ENCODE measurements at places on chromosomes 4 and X. TPM values are rescaled to one million over a fixed set of nuclear protein-coding genes. Genes with fewer than 3 reads are reported as not detected.

DNA sequence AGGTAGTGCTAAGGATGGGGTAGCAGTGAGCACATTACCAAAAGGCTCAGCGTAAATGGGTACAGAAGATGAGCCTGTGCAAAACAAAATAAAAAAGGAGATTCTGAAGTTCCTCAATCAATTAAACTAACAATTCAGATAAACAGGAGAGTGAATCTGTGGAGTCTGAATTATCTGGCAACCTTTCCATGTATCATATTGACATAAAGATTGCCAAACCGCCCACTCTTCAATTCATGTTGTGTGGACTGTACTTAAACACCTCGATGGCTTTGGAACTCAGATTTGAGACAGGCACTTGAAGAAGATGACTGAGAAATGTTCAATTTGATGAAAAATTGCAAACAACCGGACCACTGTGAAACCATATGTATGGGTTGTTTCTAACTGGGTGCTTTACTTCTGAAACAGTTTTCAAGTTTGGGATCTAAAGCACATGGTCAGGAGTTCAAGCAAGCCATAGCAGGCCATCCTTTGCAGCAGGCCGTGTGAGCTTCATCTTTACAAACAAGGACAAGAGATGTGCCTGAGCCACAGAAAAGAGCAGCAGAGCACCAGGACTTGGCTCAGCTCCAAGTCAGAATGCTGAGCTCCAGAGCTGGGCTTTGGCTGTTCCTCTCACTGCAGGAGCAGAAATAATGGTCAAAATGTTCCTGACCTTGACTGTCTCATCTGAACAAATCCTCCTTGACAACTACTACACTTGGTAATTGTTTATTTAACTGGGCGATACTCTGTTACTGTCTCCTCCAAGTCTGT lies 108.1 kb downstream of the MGST2 start:
- H3K36me3 ChIP-seq = no peaks in the 10 kb centered on the region
- no peaks in the 10 kb centered on the region for H3K4me1 ChIP-seq
- H3K4me3 ChIP-seq = no peak overlapping the region
- H3K27me3 ChIP-seq = no peaks in the 10 kb centered on the region

- peak overlapping the region; percentile 99 for H3K27ac ChIP-seq
- H3K4me1 ChIP-seq = peaks cover 38% of the 10 kb centered on the region
- no peak for DNase-seq
- peaks cover 41% of the 10 kb centered on the region for H3K36me3 ChIP-seq
- H3K4me3 ChIP-seq = peak overlapping the region; percentile 98
- H3K27me3 ChIP-seq = no peaks in the 10 kb centered on the region
Measured at GRCh38 chrX:1391370-1391706, 575 bp downstream of the SLC25A6 start.

DNA sequence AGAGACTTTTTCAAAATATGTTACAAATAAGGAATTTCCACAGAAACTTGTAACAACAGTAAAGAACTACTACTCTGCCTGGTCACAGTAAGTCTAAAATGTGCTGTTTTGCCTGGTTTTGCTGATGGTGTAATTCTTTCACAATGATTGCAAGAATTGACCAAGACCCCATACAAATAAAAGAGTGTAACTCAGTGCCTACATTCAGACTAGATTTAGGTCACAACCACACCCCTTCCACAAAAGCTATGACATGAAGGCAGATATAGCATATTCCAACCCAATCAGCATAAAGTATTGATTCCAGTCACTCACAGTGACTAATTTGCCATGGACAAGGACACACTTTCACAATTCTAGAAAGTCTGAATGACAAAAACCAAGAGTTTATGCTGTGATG lies 53.7 kb upstream of the TMPRSS11F start:
- H3K4me3 ChIP-seq = no peak overlapping the region
- H3K27ac ChIP-seq = no peak overlapping the region
- H3K4me1 ChIP-seq = no peaks in the 10 kb centered on the region
- DNase-seq = no peak
- H3K36me3 ChIP-seq = no peaks in the 10 kb centered on the region

- H3K27me3 ChIP-seq = no peaks in the 10 kb centered on the region
- H3K27ac ChIP-seq = no peak overlapping the region
- DNase-seq = no peak
- no peaks in the 10 kb centered on the region for H3K4me1 ChIP-seq
- no peak overlapping the region for H3K4me3 ChIP-seq
Measured at GRCh38 chr4:27123769-27124124, 263.1 kb downstream of the STIM2 start.

GRCh38 chrX:13690836-13691235 lies 1.9 kb downstream of the RAB9A start:
- peak overlapping the region; percentile 64 for H3K4me3 ChIP-seq
- H3K27me3 ChIP-seq = no peaks in the 10 kb centered on the region
- no peak overlapping the region for H3K27ac ChIP-seq
- no peak for DNase-seq

DNA sequence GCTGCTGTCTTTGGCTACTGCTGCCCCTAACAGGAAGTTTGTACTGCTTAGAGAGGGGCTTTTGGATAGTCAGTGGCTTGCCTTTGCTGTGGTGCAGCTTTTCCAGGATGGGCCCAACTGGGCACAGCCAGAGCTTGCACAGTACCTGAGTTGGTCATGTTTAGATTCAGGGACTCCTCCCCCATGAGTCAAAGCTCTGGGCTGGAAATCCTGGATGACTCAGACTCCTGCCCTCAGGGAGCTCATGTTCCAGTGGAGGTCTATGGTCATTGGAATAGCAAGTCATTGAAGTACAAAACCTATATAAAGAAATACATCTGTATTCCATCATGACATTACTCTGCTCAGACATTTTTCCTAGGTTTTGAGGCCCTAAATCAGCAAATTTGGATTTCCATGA lies 66.7 kb upstream of the PJA1 start:
- H3K36me3 ChIP-seq = no peaks in the 10 kb centered on the region
- no peaks in the 10 kb centered on the region for H3K27me3 ChIP-seq
- no peak overlapping the region for H3K27ac ChIP-seq
- no peak overlapping the region for H3K4me3 ChIP-seq
- H3K4me1 ChIP-seq = no peaks in the 10 kb centered on the region

GRCh38 chrX:30657196-30658161 lies 4.3 kb downstream of the GK start:
- DNase-seq = no peak
- no peaks in the 10 kb centered on the region for H3K4me1 ChIP-seq
- no peaks in the 10 kb centered on the region for H3K27me3 ChIP-seq
- H3K4me3 ChIP-seq = no peak overlapping the region

GRCh38 chr4:10734697-10735096 lies 50.1 kb upstream of the CLNK start:
- H3K27ac ChIP-seq = no peak overlapping the region
- no peak overlapping the region for H3K4me3 ChIP-seq
- no peaks in the 10 kb centered on the region for H3K27me3 ChIP-seq
- H3K36me3 ChIP-seq = no peaks in the 10 kb centered on the region

- H3K4me3 ChIP-seq = no peak overlapping the region
- no peak overlapping the region for H3K27ac ChIP-seq
- no peaks in the 10 kb centered on the region for H3K36me3 ChIP-seq
- H3K4me1 ChIP-seq = no peaks in the 10 kb centered on the region
- no peaks in the 10 kb centered on the region for H3K27me3 ChIP-seq
Measured at GRCh38 chr4:77848508-77848907, 14.1 kb upstream of the MRPL1 start.

DNA sequence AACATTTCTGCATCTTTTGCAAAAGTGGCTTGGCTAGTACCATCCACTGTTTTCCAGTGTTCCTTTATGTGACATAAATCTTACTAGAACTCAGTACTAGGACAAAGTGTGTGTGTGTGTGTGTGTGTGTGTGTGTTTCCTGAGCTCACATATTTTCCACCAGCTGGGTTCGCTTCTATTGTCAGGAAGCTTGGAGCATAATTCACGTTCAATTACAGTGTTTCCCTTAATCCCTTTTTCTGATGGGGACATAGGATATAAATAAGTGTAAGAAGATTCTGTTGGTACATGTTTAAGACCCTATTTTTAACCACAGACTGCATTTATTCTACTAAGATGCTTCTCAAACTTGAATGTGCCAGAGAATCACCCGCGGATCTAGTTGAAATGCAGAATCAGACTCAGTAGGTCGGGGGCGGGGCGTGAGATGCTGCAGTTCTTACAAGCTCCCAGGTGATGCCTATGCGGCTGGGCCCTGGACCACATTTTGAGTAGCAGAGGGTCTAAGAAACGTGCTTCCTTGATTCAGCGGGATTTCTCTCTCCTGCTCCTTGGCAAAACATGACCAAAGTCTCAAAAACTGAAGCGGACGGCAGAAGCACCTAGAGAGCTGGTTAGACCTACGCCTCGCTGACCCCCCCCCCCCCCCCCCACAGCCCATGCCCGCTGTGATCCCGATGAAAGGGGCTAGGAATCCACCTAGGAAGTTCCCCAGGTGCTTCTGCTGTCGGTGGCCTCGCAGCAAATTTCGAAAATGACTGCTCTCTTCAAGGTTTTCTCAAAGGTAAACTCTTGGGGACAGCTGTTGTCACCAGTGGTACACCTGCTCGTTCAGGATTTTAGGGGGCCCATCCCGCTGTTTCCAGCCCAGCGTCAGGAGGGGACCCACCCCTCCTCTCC lies 797 bp downstream of the CD99L2 start:
- H3K4me1 ChIP-seq = no peaks in the 10 kb centered on the region
- DNase-seq = peak; percentile 63
- no peaks in the 10 kb centered on the region for H3K27me3 ChIP-seq
- peak overlapping the region; percentile 63 for H3K4me3 ChIP-seq
- no peaks in the 10 kb centered on the region for H3K36me3 ChIP-seq
- H3K27ac ChIP-seq = peak overlapping the region; percentile 66

GRCh38 chrX:120499301-120500072 lies 30.4 kb upstream of the LAMP2 start:
- H3K27me3 ChIP-seq = no peaks in the 10 kb centered on the region
- DNase-seq = no peak
- no peaks in the 10 kb centered on the region for H3K36me3 ChIP-seq
- no peaks in the 10 kb centered on the region for H3K4me1 ChIP-seq

DNA sequence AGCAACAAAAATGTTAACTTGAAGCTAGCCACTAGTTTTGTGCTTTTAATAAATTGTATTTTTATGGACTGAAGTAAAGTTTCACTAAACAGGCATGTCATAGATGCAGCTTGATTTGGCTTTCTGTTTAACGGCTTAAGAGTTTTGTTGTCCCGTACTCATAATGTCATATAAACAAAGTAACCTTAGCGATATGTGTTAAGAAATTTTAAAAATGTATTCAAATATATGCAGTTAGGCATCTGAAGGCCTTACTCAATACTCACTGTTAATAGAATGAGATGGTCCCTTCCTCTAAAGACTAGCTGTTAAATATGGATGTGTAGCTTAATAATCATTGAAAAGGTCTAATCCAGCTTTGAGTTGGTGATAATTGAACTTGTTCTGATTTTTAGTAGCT lies 1.0 kb upstream of the SCLT1 start:
- H3K4me1 ChIP-seq = peaks cover 20% of the 10 kb centered on the region
- peak overlapping the region; percentile 87 for H3K27ac ChIP-seq
- no peaks in the 10 kb centered on the region for H3K27me3 ChIP-seq
- H3K36me3 ChIP-seq = no peaks in the 10 kb centered on the region
- peak overlapping the region; percentile 74 for H3K4me3 ChIP-seq
- no peak for DNase-seq

GRCh38 chr4:169201222-169202144 lies 69.3 kb downstream of the SH3RF1 start:
- no peaks in the 10 kb centered on the region for H3K27me3 ChIP-seq
- H3K4me1 ChIP-seq = peaks cover 29% of the 10 kb centered on the region
- H3K36me3 ChIP-seq = no peaks in the 10 kb centered on the region

GRCh38 chr4:55661398-55662056 lies 25.4 kb upstream of the NMU start:
- H3K27me3 ChIP-seq = no peaks in the 10 kb centered on the region
- H3K4me1 ChIP-seq = no peaks in the 10 kb centered on the region
- H3K36me3 ChIP-seq = no peaks in the 10 kb centered on the region
- H3K4me3 ChIP-seq = no peak overlapping the region
- DNase-seq = no peak
- no peak overlapping the region for H3K27ac ChIP-seq

DNA sequence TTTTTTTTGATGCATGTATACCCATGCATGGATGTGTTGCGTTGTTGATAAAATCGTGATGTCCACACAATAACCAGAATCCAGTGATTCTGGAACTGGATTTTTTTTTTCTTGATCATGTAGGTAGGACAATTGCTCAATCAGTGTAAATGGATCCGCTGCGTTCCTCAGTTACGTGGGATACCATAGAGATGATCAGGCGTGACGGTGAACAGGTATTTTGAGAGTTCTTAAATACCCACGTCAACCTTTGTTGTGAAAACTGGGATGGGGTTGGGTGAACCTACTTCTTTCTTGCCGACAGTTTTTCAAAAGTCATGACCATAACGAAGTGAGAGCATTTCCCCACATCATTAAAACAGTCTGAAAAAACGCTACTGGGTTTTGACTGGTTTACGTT lies 913 bp upstream of the SMIM10L2A start:
- no peak overlapping the region for H3K27ac ChIP-seq
- no peaks in the 10 kb centered on the region for H3K27me3 ChIP-seq
- no peak for DNase-seq
- no peak overlapping the region for H3K4me3 ChIP-seq
- H3K36me3 ChIP-seq = no peaks in the 10 kb centered on the region

GRCh38 chr4:54038056-54038455 lies 26.3 kb downstream of the CHIC2 start:
- no peak for DNase-seq
- peaks cover 4% of the 10 kb centered on the region for H3K36me3 ChIP-seq
- no peaks in the 10 kb centered on the region for H3K27me3 ChIP-seq
- no peak overlapping the region for H3K4me3 ChIP-seq

DNA sequence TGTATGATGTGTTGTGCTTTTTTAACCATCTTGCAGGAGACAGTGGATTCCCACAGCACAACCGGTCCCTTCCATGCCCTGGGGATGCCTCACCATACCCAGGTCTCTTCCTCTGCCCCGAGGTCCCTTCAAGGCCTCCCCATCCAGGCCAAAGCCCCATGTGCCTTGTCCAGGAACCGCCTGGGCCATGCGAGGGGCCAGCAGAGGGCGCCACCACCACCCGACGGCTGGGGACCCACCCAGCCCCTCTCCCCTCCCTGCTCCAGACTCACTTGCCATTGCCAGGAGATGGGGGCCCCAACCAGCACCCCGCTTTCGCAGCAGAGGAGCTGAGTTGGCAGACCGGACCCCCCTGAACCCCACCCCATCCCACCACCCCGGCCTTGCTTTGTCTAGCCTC lies 485.5 kb downstream of the TRAM1L1 start:
- H3K4me3 ChIP-seq = no peak overlapping the region
- H3K4me1 ChIP-seq = no peaks in the 10 kb centered on the region
- no peak for DNase-seq
- no peaks in the 10 kb centered on the region for H3K36me3 ChIP-seq
- no peaks in the 10 kb centered on the region for H3K27me3 ChIP-seq

DNA sequence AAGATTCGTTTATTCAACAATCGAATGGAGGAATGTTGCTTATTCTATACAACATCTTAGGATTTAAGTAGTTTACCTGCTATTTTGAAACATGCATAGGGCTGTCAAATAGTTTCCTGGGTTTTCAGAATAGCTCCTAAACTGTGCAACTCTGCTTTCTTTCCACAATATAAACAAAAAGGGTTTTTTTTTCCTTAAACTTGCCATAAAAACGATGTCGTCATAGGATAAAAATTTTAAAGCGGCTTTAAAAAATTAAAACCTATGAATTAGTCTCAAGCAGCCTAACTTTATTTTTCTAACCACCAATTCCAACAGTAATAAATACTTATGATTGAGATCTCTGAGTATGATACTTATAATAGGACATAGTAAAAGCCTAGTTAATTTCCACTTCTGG lies 21.6 kb upstream of the STIM2 start:
- H3K4me1 ChIP-seq = no peaks in the 10 kb centered on the region
- no peaks in the 10 kb centered on the region for H3K27me3 ChIP-seq
- H3K4me3 ChIP-seq = no peak overlapping the region
- no peaks in the 10 kb centered on the region for H3K36me3 ChIP-seq
- DNase-seq = no peak

IL2RG gene
- 20.8 TPM for total RNA-seq

RPA4 gene
- 1.3 TPM for total RNA-seq

AFP gene
- total RNA-seq = not detected

GRIA2 gene
- not detected for total RNA-seq

FREM3 gene
- 0.78 TPM for total RNA-seq

TLL1 gene
- 9.6 TPM for total RNA-seq

MAGED4 gene
- total RNA-seq = 2.1 TPM

TRMT44 gene
- total RNA-seq = 24.2 TPM
